Purkinje cell (primary cell): ENCODE measurements at places on chromosomes 5 and 9. TPM values are rescaled to one million over a fixed set of nuclear protein-coding genes. Genes with fewer than 3 reads are reported as not detected.

The TMOD1 gene
- 8.3 and 15.1 TPM in 2 replicates for polyA plus RNA-seq

The NDUFS6 gene
- polyA plus RNA-seq = 61.9 and 66.2 TPM in 2 replicates

The PCDHB11 gene
- 1.1 and 1.6 TPM in 2 replicates for polyA plus RNA-seq

The ZBED3 gene
- polyA plus RNA-seq = 6.8 and 10.8 TPM in 2 replicates

The STK32A gene
- polyA plus RNA-seq = 12.5 and 12.6 TPM in 2 replicates

The PCDHGA1 gene
- 0.69 TPM in 1 of 2 replicates, not detected in the other for polyA plus RNA-seq

The WNT8A gene
- not detected in 2 replicates for polyA plus RNA-seq

The BTNL9 gene
- polyA plus RNA-seq = not detected in 2 replicates

The TMEM252 gene
- polyA plus RNA-seq = not detected in 2 replicates

The GAPT gene
- not detected in 2 replicates for polyA plus RNA-seq

The RGS7BP gene
- polyA plus RNA-seq = 54.7 and 72.3 TPM in 2 replicates

The CCDC183 gene
- polyA plus RNA-seq = not detected in 2 replicates

The DMRT3 gene
- not detected in 2 replicates for polyA plus RNA-seq

The SLC4A9 gene
- polyA plus RNA-seq = 0.11 TPM in 1 of 2 replicates, not detected in the other

The HMMR gene
- 0.70 TPM in 1 of 2 replicates, not detected in the other for polyA plus RNA-seq

The GSN gene
- polyA plus RNA-seq = 7.9 and 8.9 TPM in 2 replicates

The LHX6 gene
- polyA plus RNA-seq = 0.15 TPM in 1 of 2 replicates, not detected in the other

The SLC34A1 gene
- not detected in 2 replicates for polyA plus RNA-seq

The CCL28 gene
- polyA plus RNA-seq = not detected in 2 replicates

The PPP3R2 gene
- polyA plus RNA-seq = 0.31 TPM in 1 of 2 replicates, not detected in the other

The COL5A1 gene
- polyA plus RNA-seq = 5.9 and 11.6 TPM in 2 replicates

The CCNJL gene
- 0.36 and 0.77 TPM in 2 replicates for polyA plus RNA-seq

The CTNND2 gene
- polyA plus RNA-seq = 28.0 and 35.0 TPM in 2 replicates

The HTR1A gene
- not detected in 2 replicates for polyA plus RNA-seq

The ABITRAM gene
- 14.0 and 31.1 TPM in 2 replicates for polyA plus RNA-seq

The FOXD4L3 gene
- not detected in 2 replicates for polyA plus RNA-seq

The RAB3C gene
- polyA plus RNA-seq = 102 and 166 TPM in 2 replicates

The PCDH1 gene
- polyA plus RNA-seq = 0.30 TPM in 1 of 2 replicates, not detected in the other

The SLC36A3 gene
- polyA plus RNA-seq = not detected in 2 replicates

The LEAP2 gene
- 0.54 and 2.1 TPM in 2 replicates for polyA plus RNA-seq

The NSMF gene
- polyA plus RNA-seq = 0.07 and 0.43 TPM in 2 replicates

The FOXI1 gene
- polyA plus RNA-seq = not detected in 2 replicates

The ZDHHC12 gene
- polyA plus RNA-seq = 0.21 TPM in 1 of 2 replicates, not detected in the other

The F2R gene
- polyA plus RNA-seq = 0.20 TPM in 1 of 2 replicates, not detected in the other

The MAN2A1 gene
- polyA plus RNA-seq = 12.9 and 16.8 TPM in 2 replicates

The GNA14 gene
- polyA plus RNA-seq = 5.8 and 7.1 TPM in 2 replicates

The CDKN2A gene
- 28.8 and 60.3 TPM in 2 replicates for polyA plus RNA-seq

The OR1J2 gene
- polyA plus RNA-seq = not detected in 2 replicates

The CAMSAP1 gene
- polyA plus RNA-seq = 2.3 and 5.1 TPM in 2 replicates

The SEC61B gene
- 126 and 151 TPM in 2 replicates for polyA plus RNA-seq

The MEGF10 gene
- polyA plus RNA-seq = 0.55 and 0.78 TPM in 2 replicates

The PFN3 gene
- polyA plus RNA-seq = not detected in 2 replicates

The CDO1 gene
- polyA plus RNA-seq = 40.0 and 66.5 TPM in 2 replicates

The PPIC gene
- 17.1 and 19.9 TPM in 2 replicates for polyA plus RNA-seq

The PCDHA2 gene
- not detected in 2 replicates for polyA plus RNA-seq

The DOCK8 gene
- 0.89 TPM in 1 of 2 replicates, not detected in the other for polyA plus RNA-seq

The SPATA31E1 gene
- not detected in 2 replicates for polyA plus RNA-seq

The BARHL1 gene
- not detected in 2 replicates for polyA plus RNA-seq

The FSTL4 gene
- 174 and 193 TPM in 2 replicates for polyA plus RNA-seq
